ENCODE measurements at places on chromosomes 7 and 10.

GRCh38 chr7:101121991-101122932 is 4.6 kb upstream of the SERPINE1 start:
- no peak for DNase-seq

GRCh38 chr7:98700533-98700932 is 83.4 kb downstream of the NPTX2 start:
- no peak for DNase-seq

GRCh38 chr7:22718200-22718711 is 8.7 kb upstream of the IL6 start:
- no peak for DNase-seq

GRCh38 chr10:76126607-76127527 is 695.4 kb downstream of the LRMDA start:
- DNase-seq = no peak

DNA sequence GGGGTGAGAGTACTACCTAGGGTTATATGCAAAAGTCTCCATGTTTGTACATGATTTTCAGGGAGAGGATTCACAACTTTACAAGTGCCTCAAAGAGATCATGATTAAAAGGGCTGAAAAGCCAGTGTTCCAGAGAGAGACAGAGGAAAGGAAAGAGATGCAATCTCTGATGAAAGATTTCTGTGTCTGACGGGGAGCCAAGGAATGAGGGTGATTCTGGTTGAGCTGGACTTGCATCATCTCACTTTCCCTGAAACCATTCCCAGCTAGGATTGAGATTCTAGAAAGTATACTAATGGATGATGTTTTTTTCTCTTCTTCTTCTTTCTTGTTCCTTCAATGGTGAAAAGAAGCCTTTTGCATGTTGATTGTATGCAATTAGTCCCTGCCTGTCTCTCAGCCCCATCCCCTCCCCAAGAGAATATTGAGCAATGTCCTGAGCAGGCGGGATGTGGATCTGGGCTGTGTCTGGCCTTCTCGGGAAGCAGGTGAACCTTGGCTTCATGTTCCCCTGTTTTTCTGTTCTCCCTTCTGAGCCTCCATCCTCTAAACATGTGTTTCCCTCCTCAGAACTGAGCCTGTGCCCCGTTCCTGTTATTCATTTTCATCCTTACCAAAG is 186.1 kb downstream of the ZNF365 start:
- DNase-seq = no peak

- no peak for DNase-seq
Observed at GRCh38 chr10:88986549-88987242, 3.9 kb upstream of the FAS start.

DNA sequence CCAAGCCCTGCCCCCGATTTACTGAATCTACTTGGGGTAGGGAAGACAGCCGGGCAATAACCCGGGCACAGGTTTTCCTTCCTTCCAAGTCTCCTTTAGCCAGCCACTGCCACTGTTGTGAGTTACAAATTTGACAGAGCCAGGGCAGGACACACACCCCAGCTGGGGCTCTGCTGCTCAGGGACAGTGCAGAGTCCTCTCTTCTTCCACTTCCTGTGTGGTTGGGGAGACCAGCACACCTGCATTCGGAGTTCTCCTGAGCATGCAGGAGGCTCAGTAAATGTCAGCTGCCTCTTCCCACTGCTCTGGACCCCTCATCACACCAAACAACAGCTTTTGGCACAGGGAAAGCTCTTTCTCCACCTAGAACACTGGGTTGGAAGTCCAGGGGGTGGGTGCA is 21.3 kb downstream of the CHST15 start:
- no peak for DNase-seq

- no peak for DNase-seq
Observed at GRCh38 chr10:25383686-25384085, 208.9 kb downstream of the GPR158 start.

DNA sequence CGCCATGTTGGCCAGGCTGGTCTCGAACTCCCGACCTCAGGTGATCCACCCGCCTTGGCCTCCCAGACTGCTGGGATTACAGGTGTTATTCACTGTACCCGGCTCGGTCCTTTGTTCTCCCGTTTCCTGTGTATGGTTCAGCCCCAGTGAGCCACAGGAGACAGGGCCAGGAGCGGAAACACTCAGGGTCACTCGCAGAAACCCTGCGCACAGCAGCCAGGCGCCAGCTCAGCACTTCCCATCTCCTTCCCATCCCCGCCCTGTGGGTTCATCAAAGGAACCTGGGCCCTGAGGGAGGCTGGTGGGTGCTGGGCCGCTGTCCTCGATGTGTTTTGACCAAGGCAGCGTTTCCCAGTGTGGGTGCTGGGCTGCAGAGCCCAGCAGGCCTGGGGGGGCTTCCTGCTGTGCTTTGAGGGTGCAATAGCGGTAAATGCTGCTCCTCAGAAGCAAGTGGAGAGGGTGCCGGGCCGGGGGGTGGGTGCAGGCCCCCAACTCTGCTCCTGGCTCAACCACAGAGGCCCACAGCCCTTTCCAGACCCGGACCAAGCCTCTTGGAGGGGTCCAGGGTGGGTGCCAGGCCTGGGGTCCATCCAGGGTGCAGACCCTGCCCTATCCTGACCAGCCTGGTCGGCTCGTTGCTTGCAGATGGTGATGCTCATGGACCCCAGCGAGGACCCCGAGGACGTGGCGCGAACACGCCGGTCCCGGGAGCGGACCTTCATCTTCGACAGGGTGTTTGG is 15.3 kb upstream of the CHST12 start:
- no peak for DNase-seq

DNA sequence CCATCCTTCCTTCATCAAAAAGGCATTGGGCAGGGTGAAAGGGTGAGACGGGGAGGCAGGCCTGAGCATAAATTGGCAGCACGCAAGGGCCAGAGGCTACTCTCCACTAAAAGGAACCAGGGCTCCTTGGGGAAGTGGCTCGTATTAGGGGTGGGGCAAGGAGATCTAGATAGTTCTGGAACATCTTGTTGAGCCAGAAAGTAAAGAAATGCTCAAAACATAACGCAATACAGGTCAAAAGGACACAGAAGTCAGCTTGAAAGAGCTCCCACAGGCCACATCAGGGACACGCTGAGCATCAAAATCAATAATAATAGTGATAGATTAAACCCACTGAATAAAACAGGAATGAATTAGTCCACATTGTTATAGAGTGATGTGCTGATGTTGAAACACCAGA is 203.1 kb downstream of the ELMO1 start:
- DNase-seq = no peak

DNA sequence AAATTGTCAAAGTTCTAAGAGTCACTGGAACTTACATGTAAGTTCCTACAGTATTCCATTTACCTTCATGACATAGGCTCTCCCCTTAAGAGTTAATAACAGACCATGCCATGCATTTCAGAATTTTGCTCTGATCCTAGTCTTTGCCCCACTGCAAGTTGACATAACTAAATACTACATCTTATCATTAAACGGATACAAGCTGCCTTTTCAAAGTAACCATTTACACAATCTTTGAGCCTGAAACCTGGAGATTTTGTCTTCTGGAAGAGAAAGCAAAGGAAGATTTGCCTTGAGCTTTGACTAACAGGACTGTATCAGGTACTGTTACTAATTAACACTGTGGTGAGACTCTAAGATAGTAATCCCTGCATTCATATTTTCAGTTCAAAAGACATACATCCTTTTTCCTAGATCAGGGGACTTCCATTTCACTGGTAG is 9.3 kb upstream of the AKR1D1 start:
- no peak for DNase-seq

DNA sequence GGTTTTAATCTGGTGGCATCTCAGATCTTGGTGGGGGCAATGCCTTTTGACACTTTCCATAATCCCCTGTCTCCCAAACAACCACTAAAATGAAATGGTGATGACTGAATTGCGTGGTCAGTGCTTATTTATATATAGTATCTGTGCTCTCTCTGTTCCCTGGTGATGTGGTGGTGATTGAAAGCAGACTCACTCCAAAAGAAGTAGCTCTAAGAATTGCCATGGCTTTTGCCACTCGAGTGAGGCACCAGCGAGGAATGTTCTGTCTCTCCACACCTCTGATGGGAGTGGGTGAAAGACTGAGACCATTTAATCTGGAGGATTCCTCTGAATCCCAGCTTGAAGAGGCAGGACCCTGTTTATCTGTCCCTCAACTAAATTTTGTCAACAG is 2.8 kb downstream of the DUSP5 start:
- DNase-seq = no peak

Measured in ecto neural progenitor cell (in vitro differentiated cells).